ENCODE measurements at places on chromosomes 16 and 17.

- no peak for DNase-seq
These were observed 177.1 kb upstream of the WSCD1 start for GRCh38 chr17:5892921-5893675.

GRCh38 chr17:42681976-42682721 is at the start of gene CNTNAP1:
CNTNAP1 (plus strand) TSS chr17:42682531; CDS start chr17:42682830, 299 bp downstream.
- peak; percentile 81 for DNase-seq

- DNase-seq, result no peak
These were observed 16.2 kb downstream of the PAM16 start for GRCh38 chr16:4334724-4335495.

GRCh38 chr16:23874613-23875294 is 39.0 kb downstream of the PRKCB start:
- DNase-seq, result no peak

DNA sequence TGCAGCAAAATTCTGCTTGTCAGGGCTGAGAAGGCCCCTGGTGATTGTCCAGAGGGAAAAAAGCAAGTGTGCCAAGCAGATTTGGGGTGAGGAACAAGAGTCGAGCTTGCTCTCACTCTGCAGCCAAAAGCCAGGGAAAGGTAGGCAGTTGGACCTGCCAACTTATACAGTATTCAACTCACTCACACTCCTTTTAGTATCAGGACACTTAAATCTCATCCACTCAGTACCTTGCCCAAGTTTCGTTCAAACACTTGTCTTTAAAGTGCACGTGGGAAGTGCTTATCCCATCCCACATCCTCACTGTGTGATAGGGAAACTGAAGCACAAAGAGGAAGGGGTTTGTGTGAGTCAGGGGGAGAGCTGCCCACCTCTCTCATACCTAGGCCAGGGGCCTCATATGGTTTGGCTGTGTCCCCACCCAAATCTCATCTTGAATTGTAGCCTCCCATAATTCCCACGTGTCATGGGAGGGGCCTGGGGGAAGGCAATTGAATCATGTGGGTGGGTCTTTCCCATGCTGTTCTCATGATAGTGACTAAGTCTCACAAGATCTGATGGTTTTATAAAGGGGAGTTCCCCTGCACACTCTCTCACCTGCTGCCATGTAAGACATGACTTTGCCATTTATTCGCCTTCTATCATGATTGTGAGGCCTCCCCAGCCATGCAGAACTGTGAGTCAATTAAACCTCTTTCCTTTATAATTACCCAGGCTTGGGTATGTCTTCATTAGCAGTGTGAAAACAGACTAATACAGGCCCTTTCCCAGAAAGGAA is 25.6 kb upstream of the CES5A start:
- DNase-seq, result no peak

DNA sequence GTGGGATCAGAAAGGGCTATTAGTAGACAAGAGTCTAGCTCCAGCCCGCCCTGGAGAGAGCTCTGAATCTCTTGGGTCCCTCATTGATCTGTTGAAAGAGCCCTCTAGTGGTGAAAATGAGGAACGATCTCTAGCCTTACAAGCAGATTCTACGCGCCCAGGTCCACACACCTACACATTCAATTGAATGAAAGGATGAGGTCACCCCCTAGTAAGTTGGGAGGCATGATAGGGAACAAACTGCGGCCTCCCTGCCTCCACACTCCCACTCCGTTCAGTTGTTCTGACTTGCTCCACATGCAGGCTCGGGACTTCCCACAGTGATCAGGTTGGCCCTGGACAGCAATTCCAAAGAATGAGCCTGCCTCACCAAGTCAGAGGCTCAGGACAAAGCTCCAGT is 2.9 kb upstream of the CACNG3 start:
- peak; percentile 75 for DNase-seq

DNA sequence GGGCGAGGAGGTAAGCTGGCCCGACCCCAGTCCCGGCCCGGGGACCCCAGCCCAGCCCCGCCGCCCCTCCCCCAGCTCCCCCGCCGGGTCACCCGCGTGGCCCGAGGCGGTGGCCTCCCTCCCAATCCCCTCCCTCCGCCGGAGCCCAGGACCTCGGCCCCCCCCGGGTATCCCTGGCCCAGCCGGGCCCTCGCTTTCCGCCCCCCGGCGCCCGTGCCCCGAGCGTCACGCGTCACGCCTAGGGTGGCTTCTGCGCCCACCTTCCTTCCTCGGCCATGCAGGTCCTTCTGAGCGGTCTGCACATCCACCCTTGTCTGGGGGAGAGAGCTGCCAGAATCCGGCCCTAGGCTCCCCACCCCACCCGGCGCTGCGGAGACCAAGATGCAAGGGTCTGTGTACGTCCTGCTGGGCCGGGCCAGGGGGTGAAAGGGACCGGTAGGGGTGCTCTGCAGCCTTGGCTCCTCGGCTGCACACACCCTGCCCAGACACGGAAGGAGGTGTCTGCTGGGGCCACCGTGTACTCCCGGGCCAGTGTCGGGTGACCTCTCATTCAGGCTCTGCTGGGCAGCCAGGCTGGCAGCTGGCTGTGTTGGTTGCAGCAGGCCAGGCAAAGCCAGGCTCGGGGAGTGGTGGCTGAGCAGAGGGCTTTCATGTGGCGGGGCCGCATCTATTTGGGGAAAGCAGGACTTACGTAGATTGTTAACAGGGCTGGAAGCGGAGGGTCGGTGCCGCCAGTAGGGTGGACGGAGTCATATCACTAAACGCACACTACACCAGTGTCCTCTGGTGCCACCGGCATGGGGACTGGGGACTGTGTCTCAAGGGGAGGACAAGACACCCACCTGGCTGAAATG is 754 bp downstream of the RAB11FIP4 start:
- peak; percentile 65 for DNase-seq

- no peak for DNase-seq
These were observed 6.7 kb downstream of the MMD start for GRCh38 chr17:55414983-55415382.

GRCh38 chr16:64251742-64252141 is 870.1 kb downstream of the CDH11 start:
- DNase-seq, result no peak

GRCh38 chr16:84514874-84515835 is 10.7 kb upstream of the MEAK7 start:
- no peak for DNase-seq

- DNase-seq, result no peak
These were observed 36.2 kb downstream of the UBN1 start for GRCh38 chr16:4883501-4883900.

GRCh38 chr16:77974883-77975282 is 47.5 kb upstream of the CLEC3A start:
- no peak for DNase-seq

DNA sequence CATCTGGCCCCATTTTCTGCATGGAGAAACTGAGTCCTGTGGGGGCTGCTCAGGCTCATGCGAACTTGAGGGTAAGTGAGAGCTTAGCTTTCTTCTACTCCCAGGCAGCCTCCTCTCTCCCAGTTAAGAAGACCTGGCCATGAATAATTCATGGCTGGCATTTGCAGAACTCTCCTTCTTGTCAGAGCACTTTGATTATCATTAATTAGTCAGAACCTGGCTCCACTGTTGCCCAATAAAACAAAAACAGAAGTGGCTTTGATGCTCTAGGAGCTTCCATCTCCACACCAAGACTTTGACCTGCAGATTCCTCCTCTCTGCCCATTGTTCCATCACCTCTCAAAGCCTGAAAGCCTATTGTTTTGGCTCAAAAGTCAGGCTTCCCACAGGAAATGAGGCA is 45.5 kb upstream of the CDH3 start:
- DNase-seq, result no peak

- DNase-seq, result no peak
These were observed 428.4 kb downstream of the KCNJ2 start for GRCh38 chr17:70597774-70598173.

DNA sequence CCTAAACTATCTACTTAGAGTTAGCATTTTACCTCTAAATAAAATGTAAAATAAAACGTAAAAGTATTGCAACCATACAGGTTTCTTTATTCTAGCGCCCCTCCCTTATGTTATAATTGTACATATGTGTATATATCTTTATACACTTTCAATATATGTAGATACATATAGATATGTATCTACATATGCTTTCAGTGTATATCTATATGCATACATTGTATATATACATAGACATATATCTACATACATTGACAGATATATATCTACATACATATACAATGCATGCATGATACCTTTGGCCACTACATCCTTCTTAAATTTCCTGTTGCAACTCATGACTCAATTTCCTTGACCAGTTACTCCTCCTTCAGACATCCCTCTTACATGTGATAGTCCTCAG is 16.7 kb downstream of the BPTF start:
- no peak for DNase-seq

DNA sequence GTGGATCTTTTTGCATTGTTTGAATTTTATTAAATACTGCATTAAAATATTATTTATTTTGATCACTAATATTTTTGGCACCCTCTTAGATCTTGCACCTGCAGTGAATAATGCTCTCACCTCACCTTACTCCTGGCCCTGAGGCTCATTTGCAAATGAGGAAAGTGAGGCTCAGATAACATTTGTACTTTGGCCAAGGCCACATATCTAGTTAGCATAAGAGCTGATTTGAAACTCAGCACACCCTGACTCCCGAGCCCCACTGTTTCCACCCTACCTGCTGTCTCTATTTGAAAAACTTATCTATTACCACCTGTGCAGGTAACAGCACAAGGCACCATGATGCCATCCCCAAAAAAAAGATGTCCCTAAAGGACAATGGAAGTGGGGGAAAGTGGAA is 358.7 kb upstream of the MAF start:
- no peak for DNase-seq

GRCh38 chr17:79026376-79027273 is 2.7 kb downstream of the C1QTNF1 start:
- no peak for DNase-seq

GRCh38 chr17:13597723-13598347 is 3.9 kb downstream of the HS3ST3A1 start:
- DNase-seq, result peak; percentile 41

- no peak for DNase-seq
These were observed 50.9 kb downstream of the ERCC4 start for GRCh38 chr16:13970708-13971422.

- DNase-seq, result no peak
These were observed 57.1 kb upstream of the ANKFN1 start for GRCh38 chr17:56096026-56096810.

GRCh38 chr16:15482068-15482747 is 47.8 kb downstream of the BMERB1 start:
- DNase-seq, result no peak

- DNase-seq, result peak; percentile 76
These were observed 1.2 kb upstream of the METTL26 start for GRCh38 chr16:637081-638018.

DNA sequence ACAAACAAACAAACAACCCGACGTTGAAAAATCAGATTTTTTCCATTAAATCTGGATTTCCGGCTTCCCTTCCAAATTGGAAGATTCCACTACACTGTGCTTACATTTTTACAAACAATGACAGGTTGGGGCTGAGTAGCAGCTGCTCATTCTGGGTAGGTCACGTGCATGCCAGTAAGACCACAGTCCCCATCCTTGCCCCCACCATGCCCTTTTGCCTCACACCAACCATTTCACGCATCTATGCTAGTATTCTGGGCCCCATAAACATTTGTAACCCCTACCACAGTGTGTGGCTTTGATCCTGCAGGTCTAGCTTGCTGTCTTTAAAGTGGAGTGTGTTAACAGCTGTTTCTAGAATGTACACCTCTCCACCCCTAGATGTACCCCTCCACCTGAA is 366.1 kb downstream of the XYLT1 start:
- no peak for DNase-seq

GRCh38 chr16:48478393-48478792 is 93.2 kb upstream of the SIAH1 start:
- DNase-seq, result no peak

- DNase-seq, result peak; percentile 76
These were observed 18.5 kb upstream of the NAGLU start for GRCh38 chr17:42517516-42517915.

All from retina (tissue), 1 donor.